ENCODE measurements at places on chromosomes 6 and 20.
A peak's percentile ranks its signal among the peaks of the same experiment; 100 is the strongest.

GRCh38 chr6:45832063-45832462, 183.6 kb downstream of the CLIC5 start:
- DNase-seq, result no peak

DNA sequence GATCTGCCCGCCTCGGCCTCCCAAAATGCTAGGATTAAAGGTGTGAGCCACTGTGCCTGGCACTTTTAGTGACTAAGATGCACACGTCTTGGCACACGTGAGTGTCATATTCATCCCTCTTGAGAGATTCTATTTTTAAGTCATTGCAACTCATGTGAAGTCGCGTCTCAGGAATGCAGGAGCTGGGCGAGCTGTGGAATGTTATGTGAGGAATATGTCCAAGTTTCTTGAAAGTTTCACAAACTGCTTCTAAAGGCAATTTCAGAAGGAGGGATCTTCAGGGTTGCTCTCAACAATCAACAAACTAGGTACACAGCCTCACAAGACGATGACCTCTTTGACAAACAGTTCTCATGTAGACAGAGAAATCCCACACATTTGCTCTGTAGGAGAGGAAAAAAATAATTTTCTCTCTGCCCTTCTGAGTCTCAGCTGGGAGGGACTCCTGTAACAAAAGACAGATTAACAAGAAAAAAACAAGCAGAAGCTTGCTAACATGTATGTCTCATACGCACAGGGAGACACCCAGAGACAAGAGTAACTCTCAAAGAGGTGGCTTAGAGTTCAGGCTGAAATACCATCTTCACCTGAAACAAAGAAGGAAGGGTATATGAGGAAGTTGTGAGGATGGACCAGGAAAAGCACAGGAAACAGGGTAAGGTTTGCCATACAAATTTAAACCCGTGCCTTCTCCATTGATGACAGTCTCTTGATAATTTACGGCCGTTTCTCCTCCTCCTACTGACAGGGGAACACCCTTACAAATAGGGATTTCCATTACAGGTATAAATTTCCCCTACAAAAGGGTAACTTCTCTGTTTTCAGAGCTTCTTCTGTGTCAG, 45.3 kb upstream of the FAM50B start:
- DNase-seq, result peak; percentile 91

- no peak for DNase-seq
Measured at GRCh38 chr20:37386505-37387251, 40.7 kb downstream of the SRC start.

DNA sequence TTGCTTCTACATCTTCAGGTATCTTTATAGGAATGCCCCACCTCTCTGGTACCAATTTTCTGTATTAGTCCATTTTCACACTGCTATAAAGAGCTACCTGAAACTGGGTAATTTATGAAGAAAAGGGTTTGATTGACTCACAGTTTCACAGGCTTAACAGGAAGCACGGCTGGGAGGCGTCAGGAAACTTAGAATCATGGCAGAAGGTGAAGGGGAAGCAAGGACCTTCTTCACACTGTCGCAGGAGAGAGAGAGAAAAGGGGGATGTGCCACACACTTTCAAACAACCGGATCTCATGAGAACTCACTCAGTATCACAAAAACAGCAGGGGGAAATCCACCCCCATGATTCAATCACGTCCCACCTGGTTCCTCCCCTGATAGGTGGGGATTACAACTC, 24.4 kb upstream of the LY86 start:
- DNase-seq, result no peak

- no peak for DNase-seq
Measured at GRCh38 chr20:2260250-2260649, 35.6 kb upstream of the TGM3 start.

DNA sequence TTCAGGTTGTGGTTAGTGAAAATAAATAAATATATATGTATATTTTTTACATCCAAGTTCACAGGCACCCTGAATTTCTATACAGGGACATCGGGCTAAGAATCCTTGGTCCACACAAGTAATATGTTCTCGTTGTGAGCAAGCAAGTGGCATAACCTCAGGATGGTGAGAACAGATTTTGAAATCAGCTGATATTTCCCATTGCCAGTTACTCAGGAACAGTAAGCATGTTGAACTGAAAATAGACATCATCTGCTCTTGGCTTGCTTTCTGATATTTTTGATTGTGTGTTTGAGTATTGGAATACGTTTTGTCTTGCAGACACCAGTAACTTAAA, 87.7 kb downstream of the TRMT6 start:
- peak; percentile 37 for DNase-seq

- no peak for DNase-seq
Measured at GRCh38 chr20:24582373-24583168, 113.1 kb downstream of the SYNDIG1 start.

DNA sequence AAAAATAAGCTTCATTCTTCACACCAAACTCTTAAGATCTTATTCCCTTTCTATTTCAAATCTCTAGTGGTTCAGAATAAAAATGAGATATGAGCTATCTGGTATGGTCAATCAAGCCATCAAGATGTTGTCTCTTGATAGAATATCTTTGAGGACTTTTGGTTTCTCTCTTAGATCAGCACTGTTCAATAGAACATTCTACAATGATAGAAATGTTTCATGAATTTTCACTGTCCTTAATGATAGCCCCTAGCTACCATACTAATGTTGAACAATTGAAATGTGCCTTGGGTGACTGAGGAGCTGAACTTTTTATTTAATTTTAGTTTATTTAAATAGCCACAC, 24.1 kb upstream of the HINT3 start:
- DNase-seq, result no peak

DNA sequence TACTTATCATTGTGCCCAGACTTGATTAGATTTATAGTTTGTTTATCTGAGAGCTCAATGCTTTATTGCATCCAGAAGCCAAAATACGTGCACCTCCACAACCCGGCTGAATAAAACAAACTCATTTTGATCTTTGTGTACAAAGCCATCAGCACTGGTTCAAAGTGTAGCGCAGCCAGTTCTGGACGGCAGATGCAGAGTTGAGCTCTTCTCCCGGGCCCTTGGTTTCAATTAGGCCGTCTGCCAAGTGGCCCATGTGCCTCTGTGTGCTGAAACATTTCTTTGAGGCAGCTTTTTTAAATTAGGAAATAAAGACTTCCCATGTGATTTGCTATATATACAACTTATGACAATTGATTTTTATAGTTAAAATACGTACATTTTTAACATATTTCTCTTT, 96.2 kb upstream of the RSPO3 start:
- peak; percentile 40 for DNase-seq

DNA sequence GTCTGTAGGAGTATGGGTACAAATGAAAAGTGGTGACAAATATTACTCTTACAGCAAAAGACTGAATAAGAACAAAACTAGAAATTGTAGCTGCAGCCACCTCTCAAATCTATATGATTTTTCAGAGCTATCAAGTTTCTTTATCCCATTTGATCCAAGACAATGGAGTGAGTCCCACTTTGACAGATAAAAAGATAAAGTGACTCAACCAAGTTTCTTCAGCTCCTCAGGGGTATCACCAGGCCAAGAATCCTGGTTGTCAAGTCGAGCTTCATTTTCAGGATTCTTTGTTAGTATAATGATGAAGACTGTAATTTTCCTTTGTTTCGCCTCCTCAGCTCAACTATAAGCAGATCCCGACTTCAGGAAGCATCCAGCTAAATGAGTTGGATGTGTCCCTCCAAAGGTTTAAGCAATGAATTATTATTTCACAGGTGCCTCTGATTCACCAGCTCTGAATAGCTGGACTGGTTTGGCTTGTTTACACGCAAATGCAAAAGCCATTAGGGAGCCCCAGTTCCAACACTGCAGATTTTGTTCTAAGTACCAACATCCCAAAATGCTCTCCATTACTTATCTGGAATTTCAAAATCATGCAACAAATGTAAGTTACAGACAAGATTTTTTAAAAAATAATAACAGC, 238.9 kb downstream of the MAFB start:
- DNase-seq, result no peak

DNA sequence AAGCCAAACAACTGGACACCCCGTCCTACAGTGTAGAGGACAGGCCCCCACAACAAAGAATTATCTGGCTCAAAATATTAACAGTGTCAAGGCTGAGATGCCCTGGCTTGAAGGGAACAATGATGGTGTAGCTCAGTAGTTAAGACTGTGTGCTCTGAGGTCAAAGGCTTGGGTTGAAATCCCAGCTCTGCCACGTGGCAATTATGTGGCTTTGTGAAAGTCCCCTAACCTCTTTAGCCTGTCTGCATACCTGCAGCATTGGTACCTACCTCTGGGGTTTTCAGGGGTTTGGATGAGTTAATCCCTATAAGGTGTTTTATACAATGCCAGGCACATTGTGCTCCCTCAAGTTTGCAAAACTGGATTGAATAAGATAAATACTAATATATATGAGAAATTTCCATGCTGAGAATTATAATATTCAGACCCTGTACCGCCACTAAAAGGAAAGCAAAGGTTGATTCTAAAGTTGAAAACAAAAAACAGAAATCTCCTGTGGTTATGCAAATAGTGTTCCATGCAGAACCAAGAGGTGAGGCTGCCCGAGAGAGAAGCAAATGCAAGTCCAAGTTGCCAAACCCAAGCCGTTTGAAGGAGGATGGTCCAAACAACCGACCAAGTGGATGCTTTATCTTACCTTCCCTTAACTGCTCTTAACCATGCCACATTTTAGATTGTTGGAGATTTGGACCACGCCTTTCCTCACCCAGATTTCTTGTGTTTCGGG, 199.8 kb downstream of the NFATC2 start:
- DNase-seq, result no peak

GRCh38 chr6:13377054-13377758, 48.9 kb upstream of the TBC1D7 start:
- no peak for DNase-seq

DNA sequence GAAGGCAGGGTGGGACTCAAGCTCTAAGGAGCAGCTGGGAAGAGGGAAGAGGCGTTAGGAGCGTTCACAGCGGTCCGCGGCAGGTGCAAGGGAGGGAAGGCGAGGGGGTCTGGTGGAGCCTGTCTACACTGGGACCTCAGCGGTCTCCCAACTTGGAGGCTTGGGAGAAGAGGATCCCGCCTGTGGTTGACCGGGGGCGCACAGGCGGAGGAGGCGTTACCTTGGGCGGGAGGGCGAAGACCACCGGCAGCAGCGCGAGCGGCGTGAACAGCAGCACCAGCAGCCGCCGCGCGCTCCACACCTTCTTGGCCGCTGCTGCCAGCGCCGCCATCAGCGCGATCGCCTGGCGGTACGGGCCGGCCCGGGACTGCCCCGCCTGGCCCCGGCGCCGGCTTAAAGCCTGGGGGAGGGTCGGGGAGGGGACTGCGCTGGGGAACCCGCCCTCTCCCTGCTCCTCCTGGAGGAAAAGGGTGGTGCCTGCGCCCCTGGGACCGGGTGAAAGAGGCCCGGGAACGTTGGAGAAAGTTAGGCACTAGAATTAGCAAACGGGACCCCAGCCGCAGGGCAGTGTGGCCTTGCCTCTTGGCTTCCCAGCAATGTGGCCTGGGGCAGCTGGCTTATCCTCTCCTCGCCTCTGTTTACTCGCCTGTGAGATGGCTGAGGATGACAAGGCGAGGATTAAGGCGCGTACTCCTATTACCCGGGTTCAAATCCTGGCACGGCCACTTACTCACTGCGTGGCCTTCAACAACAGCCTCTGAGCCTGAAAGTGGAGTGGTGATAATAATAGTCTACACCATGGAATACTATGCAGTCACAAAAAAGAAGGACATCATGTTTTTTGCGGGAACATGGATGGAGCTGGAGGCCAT, at the start of gene SLC13A3:
SLC13A3 (minus strand) TSS at position 369 of the 872 bp plus-strand sequence; CDS start at position 331, 38 bp downstream.
- DNase-seq, result peak; percentile 16

DNA sequence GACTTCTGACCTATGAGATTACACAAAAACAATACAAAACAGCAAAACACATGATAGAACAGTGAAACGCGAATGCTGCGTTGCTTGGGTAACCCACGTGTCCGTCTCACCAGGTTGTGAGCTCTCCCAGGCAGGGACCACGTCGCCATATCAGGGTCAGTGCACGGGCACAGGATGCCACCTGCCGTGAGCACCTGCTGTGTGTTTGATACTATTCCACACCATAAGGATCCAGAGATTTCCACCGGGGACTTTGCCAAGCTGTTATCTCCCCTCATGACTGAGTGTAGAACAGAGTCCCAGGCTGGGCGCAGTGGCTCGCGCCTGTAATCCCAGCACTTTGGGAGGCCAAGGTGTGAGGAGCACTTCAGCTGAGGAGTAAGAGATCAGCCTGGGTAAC, 288.0 kb downstream of the BMP7 start:
- no peak for DNase-seq

Data from amniotic epithelial cell (primary cell).